ENCODE measurements at places on chromosomes 5 and 9.

GRCh38 chr9:21751998-21752397 is 50.4 kb upstream of the MTAP start:
- DNase-seq: no peak

GRCh38 chr5:113057557-113057984 is 81.0 kb downstream of the DCP2 start:
- no peak for DNase-seq

GRCh38 chr5:7947301-7947700 is 78.4 kb downstream of the MTRR start:
- no peak for DNase-seq

- DNase-seq: no peak
Measured at GRCh38 chr5:110134963-110135935, 445.5 kb downstream of the MAN2A1 start.

GRCh38 chr9:137190315-137190856 is 1.9 kb downstream of the SSNA1 start:
- no peak for DNase-seq

- DNase-seq: no peak
Measured at GRCh38 chr5:33691856-33692255, 199.9 kb downstream of the ADAMTS12 start.

GRCh38 chr9:3193791-3194190 is 332.0 kb downstream of the RFX3 start:
- DNase-seq: no peak

GRCh38 chr9:35822926-35823325 is 5.6 kb downstream of the FAM221B start:
- DNase-seq: no peak

GRCh38 chr9:97412626-97413385 is 910 bp downstream of the TDRD7 start:
- no peak for DNase-seq

GRCh38 chr5:38341056-38341455 is 82.7 kb downstream of the EGFLAM start:
- DNase-seq: no peak

DNA sequence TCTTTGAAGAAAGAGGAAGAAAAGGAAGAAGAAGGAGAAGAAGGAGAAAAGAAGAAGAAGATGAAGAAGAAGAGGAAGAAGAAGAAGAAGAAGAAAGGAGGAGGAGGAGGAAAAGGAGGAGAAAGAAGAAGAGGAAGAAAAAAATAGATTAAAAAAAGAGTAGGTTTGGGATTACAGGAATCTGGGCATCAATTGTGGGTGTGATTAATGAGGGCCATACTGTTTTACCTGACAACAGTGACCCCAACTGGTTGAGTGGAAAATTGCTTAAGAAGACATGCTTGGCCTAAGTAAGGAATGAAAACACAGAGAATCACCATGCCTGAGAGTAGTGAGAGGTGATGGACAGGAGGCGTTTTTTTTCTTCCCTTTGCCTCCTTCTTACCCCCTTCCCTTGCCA is 114.6 kb downstream of the FAM170A start:
- no peak for DNase-seq

DNA sequence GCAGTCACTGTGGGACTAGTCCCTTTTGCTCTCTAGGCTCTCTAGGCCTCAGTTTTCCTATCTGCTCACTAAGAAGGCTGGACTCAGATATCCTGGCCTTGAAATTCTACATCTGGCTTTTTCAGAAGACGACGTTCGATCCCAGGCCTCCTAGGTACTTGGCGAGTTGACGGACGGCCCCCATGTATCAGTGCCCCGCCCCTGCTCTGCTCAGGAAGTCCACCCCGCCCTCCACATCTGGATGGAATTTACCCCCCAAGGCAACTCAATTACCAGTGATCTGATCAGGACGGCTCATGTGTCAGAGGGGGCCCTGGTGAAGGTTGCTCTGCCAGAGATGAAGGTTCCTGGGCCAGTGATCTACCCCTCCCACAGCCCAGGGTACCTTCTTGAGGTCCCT is 44.1 kb upstream of the SYNPO start:
- DNase-seq: no peak

All from activated T-helper 9 cell treated with anti-CD3 and anti-CD28 coated beads, Interleukin-2, amount 50 U/mL, for 16 hours (primary cell).